ENCODE measurements at places on chromosomes 7 and 10.

GRCh38 chr10:7205656-7206055 is 205.2 kb downstream of the SFMBT2 start:
- DNase-seq: no peak

DNA sequence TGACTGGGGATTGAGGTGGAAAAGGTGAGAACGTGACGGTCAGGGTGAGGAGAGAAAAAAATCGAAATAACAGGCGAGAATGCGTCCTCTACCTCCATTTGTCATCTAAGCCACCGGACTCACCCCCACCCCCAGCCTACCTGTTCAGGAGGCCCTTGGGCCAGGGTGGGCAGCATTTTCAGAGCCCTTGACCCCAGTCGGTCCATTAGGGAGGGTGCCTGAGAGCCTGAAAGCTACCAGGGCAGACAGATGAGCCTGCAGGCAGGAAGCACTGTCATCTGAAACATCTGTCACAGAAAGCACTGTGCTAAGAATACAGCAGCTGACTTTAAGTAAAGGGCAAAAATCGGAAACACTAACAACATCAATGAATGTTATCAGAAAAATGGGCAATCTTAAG is 47.0 kb downstream of the MAD1L1 start:
- DNase-seq: no peak

GRCh38 chr10:75187961-75188426 is 22.6 kb upstream of the VDAC2 start:
- no peak for DNase-seq

- DNase-seq: no peak
These were observed 113.4 kb downstream of the VIPR2 start for GRCh38 chr7:159031135-159031701.

DNA sequence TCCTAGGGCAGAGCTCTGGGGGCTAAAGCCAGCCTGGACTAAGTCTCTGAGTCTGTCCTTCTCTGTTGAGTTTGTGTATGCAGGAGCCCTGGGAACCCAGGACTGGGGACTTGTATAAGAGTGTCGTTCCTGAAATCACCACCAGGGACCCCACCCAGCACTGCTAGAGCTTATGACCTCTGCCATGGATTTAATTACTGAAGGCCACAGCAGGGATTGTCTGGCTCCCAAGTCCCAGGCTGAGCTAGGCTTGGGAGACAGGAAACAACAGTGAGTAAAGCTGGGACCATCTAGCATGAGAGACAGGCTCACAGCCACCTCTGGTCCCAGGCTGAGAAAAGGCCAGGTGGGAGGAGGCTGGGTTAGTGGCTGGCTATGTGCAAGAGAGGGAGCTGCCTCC is 1.4 kb upstream of the TSPAN15 start:
- no peak for DNase-seq

DNA sequence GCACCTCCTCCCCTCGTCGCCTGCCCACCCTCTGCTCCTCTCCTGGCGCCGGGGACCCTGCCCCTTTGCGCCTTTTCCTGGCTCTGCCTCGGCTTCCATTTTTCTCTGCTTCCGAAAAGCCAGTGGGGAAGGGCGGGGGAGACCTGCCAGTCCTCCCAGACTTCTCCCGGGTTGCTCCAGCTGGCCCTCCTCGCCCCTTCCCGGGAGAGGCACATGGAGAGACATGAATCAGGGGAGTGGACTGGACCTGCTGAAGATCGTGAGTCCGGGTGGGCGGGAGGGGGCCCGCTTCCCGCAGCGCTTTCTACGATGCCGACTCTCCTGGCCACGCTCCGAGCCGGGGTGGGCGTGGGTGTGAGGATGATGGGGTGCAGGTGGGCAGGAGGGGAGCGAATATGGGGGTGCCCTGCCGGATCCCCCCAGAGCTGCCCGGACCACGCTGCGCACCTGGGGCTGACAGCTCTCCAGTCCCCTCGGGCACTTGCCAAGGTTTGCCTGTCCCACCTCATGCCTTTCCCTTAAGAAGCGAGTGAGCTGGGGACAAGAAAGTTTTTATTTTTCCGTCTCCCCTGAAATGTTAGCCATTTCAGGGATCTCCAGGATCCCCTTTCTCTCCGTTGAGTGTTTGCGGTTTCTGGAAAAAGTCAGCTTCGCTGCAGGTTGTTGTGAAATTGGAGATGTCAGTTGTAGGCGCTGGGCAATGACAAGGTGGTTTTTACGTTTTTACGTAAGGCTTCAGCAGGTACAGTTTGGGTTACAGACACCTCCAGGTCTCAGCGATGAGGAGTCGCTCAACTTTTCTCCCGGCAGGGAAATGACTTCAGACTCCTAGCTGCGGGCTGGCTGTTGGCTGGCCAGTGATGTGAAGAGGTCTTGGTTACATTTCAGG is 977 bp downstream of the CACNB2 start:
- peak; percentile 52 for DNase-seq

- no peak for DNase-seq
These were observed 201.7 kb upstream of the ADARB2 start for GRCh38 chr10:1939016-1939415.

- DNase-seq: no peak
These were observed 125.3 kb downstream of the SEC23IP start for GRCh38 chr10:120017733-120018417.

Measured in nucleus accumbens (tissue), 56 donors.